ENCODE measurements at places on chromosomes 1 and 21.

DNA sequence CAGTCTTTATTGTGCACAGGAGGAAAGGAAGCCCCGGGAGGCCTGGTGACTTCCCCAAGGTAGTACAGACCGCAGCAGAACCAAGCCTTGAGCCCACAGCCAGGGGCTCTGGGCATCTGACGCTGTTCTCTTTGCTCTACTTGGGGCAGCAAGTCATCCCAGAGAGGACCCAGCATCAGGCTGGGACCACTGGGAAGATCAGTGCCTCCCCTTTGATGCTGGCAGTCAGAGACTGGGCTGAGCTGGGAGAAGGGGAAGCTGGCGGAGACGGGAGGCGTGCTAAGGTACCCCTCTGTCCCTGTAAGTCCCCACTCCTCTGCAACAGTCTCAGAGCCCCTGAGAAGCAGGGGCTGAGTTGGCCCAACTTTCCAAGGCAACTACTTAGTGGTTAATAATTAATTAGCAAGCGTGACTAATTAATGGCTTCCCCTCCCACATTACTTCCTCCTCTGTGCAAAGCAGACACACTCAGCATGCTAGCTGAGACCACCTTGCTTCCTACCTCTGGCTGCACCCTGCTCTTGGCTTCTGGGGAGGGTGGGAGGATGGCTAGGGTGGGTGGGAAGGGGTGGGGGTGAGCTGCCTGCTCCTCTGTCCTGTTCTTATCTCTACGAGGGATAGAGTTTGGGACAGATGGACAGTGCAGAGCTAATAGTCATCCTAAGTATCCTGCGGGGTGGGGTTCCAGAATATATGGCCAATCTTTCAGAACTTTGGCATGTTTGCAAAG, 1.3 kb downstream of the INAVA start:
- no peak for DNase-seq

- no peak for DNase-seq
Measured at GRCh38 chr1:39105841-39106765, 80.0 kb downstream of the NDUFS5 start.

DNA sequence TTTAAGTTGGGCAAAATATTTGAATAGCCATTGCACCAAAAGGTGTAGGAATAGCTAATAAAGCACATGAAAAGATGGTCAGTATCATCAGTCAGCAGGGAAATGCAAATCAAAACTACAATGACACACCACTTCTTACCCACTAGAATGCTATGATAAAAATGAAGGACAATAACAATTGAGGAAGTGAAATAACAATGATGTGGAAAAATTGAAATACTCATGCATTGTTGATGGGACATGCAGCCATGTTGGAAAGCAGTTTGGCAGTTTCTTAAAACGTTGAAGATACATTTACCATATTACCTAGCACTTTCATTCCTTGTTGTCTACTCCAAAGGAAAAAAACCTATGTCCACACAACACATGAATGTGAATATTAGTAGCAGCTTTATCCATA, 28.4 kb downstream of the HSD3B1 start:
- no peak for DNase-seq

- no peak for DNase-seq
Measured at GRCh38 chr1:17957588-17958267, 149.9 kb upstream of the IGSF21 start.

DNA sequence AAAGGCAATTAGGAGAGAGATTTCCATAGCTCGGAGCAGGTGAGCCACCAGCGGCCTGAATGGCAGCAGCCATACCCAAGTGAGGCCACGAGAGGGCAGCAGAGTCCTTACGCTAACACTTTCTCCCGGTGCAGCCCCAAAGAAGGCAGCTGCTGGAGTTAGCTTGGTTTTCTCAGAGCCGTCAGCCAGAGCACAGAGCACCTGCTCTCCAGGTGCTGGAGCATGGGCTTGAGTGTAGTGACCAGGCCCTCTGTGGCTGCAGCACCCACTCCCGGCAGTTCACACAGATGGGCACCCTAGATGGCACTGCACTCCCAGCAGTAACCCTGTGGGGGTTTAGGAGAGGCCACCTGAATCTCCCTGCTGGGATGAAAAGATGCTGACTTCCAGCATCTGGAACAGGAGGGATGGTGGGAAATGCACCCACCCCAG, 45.8 kb downstream of the TMCC2 start:
- DNase-seq = no peak

- DNase-seq = no peak
Measured at GRCh38 chr1:200207711-200208126, 180.2 kb downstream of the NR5A2 start.

- peak; percentile 86 for DNase-seq
Measured at GRCh38 chr1:171142416-171143385, 42.4 kb upstream of the FMO2 start.

- DNase-seq = no peak
Measured at GRCh38 chr1:15233689-15234088, 13.3 kb upstream of the FHAD1 start.

DNA sequence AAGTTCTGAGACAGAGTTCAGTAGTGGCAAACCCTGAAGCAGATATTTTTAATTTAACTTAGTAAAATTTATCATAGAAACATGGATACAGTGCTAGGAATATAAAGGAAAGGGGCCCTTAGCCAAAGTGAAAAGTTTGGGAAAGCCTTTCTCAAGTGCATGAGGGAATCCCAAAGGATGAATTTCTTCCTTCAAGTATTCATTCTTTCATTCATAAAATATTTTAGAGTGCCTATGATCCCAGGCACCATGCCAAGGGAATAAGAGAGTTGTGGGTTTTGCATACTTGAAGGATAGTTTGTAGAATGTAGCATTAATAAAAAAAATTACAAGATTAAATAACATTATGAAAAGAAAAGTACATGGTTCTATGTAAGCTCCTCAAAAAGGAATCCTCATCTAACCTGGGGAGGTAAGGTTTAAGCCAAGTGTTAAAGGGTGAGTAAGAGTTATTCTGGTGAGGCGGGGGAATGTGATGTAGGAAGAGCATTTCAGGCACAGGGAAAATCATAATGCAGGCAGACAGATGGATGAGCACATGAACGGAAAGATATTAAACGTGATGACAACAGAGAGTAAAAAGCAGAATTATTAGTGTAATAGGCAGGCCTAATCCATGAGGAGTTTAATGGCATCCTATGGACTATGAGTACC, 40.4 kb upstream of the NTNG1 start:
- DNase-seq = no peak

DNA sequence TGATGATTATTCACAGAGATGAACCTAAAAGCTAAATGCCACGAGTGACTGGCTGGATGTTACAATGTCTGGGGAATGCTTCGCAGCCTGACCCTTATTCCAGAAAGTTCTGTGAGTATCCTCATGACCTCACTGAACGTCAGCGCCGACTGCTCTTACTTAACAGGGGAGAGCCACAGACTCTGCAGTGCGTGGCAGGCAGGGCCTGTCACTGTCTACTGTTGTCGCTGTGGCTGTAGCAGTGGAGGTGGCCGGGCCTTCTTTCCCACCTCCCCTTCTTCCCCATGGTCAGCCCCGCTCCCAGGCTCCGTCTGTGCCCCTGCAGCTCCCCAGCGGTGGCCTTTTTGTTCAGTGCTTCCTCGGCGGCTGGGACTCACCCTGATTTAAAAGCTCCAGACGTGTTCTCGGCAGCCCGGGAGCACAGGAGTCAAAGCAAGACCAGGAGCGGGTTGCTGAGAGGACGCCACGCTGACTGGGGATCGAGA, 52.2 kb upstream of the TARBP1 start:
- no peak for DNase-seq

DNA sequence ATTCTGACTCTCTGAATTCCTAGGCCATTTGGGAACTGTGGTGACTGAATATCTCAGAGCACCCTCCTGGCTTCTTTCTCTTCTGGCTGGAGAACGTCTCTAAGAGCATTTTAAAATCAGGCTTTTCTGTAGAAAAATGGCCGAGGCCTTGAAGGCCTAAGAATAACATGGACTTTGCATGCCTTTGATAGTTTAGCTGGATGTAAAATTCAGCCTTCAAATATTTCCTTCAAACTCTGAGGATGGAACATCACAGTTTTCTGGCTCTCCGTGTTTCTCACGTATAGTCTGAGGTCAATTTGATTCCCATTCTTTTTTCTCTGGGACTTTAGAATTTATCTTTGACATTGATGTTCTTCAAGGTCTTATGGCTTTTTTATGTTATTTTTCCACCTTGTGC, 34.0 kb downstream of the ARHGEF16 start:
- no peak for DNase-seq

DNA sequence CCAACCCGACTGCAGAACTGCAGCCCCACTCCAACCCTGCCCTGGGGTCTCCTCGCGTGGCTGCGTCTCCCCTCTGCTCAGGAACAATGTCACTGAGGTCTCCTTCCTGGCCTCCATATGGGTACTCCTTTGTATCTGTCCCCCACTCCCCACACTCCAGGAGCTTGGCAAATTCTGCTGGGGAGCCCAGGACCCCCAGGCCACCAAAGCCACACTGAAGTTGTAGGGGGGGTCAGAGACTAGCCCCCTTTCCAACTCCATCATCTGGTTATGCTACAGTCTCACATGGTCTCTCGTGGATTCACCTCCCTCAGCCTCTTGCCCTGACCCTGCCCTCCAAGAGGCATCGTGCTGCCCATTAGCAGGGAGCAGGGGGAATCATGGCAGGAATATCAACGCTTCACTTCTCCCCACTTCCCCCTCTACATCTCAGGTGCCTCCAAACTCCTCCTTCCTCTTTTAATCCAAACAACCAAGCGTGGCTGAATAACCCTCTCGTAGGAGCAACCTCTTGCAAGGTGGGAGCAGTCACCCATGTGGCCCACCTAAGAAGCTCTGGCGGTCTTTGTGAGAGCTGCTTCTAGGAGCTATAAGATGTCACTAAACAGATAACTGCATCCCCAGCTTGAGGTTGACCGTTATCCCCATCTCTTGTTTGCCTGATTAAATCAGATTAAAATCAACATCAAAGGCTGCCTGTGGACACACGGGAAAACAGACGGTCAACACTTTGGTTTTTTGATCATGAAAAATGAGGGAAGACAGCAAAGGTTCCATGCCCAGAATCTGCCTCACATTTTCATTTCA, 86.4 kb downstream of the MIS18A start:
- no peak for DNase-seq

DNA sequence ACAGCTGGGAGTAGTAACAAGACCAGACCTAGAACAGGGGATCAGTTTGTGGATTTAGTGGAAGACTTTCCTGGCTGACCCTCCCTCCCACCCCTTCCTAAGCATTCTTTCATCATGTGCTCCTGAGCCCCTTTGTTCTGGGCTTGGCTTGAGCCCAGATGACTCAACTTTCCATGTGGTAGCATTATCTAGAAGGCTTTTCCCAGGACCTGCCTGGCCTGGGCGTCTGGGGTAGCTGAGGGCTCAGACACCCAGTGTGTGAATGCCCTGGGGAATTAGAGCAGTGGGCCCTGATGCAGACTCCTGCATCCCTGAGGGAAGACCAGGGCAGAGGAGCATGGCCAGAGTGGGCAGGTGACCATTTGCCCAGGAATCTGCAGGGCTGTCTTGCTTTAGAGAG, 44.1 kb upstream of the TSPAN2 start:
- DNase-seq = no peak

GRCh38 chr1:185973645-185974044, 239.5 kb downstream of the HMCN1 start:
- DNase-seq = peak; percentile 79

DNA sequence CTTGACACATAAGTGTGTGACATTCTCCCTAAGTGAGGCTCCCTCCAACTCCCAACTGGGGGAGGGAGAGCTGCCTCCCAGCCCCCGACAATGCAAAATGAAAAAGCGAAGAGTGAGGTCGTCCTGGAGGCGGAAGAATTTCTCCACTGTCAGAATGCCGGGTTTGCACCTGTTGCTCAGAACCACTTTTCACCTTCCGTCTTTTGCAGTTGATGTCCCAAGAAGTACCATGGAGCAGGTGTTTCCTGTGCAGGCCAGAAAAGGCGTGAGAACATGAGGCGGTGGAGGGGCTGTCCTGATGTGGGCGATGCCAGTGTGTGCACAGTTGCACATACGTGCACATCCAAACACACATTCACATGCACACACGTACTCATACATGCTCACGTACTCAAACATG, 158.6 kb upstream of the AJAP1 start:
- no peak for DNase-seq

- no peak for DNase-seq
Measured at GRCh38 chr1:239976130-239976968, 115.3 kb upstream of the FMN2 start.

DNA sequence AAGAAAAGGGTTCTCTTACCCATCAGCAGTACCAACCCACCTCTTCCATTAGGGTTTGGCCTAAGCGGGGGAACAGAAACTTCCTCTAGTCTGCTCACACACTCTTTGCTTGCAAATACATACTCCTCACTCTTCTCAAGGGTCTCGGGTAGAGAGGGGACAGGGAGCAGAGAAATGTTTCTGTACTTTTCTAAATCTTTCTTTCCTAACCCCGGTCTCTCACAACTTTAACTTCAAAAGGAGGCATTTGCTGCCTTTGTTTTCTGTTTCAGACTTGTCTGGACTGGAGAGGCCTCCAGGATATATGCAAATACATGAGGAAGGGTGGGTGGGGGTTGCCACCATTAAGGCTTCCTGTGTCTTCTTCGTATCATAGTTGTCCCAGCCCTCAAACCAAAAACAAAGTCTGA, 10.5 kb upstream of the LAX1 start:
- no peak for DNase-seq

DNA sequence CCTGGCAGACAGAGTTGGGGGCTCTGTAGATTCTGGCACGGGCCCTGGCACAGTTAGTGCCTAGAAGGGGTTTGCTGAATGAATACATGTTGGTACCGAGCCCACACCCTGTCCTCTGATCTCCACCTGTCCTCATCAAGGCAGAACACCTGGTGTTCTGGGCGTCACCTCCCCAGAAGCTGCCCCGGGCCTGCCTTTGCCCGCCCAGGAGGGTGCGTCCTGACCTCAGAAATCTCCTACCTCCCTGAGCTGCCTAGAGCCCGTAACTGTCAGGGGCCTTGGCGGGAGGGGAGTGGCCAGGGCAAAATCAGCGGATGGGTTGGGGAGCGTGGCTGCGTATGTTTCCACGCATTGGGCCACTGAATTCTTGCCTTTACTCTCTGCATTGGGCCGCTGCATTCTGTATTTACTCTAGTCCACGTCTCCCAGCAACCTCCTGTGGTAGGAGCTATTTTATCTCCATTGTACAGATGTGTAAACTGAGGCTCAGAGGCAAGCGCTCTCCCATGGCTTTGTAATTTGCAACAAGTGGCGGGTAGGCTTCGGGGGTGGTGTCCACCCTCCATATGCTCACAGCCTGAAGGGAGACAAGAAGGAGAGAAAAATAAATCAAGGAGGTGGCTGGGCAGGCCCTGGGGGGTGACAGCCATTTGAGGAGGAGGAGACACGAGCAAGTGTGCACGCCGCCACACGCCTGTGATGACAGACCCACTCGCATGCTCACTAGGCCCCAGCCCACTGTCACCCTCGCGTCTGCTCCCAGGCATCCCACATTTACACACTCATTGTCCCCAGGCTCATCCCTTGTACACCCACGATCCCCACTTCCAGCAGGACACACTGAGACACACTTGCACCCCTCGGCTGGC, 95.7 kb upstream of the WNT4 start:
- no peak for DNase-seq

DNA sequence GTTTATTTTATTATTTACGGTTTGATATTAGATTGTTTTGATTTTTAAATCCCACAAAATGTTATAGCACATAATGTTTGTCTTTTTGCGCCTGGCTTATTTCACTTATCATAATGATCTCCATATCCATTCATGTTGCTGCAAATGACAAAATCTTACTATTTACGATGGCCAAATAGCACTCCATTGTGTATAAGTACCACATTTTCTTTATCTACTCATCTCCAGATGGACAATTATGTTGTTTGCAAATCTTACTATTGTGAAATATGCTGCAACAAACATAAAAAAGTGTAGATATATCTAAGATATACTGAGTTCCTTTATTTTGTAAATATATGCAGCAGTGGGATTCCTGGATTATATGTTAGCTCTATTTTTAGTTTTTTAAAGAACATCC, 1568.3 kb downstream of the AMY1C start:
- no peak for DNase-seq

GRCh38 chr1:20928146-20928545, 141.0 kb upstream of the HP1BP3 start:
- no peak for DNase-seq
